ENCODE measurements at places on chromosomes 7 and 10. TPM values are rescaled to one million over a fixed set of nuclear protein-coding genes. Genes with fewer than 3 reads are reported as not detected.

GRCh38 chr7:91780521-91780920 is 100.0 kb downstream of the MTERF1 start:
- DNase-seq: peak; percentile 31

GRCh38 chr7:46029111-46029704 is 108.1 kb upstream of the IGFBP3 start:
- no peak for DNase-seq

DNA sequence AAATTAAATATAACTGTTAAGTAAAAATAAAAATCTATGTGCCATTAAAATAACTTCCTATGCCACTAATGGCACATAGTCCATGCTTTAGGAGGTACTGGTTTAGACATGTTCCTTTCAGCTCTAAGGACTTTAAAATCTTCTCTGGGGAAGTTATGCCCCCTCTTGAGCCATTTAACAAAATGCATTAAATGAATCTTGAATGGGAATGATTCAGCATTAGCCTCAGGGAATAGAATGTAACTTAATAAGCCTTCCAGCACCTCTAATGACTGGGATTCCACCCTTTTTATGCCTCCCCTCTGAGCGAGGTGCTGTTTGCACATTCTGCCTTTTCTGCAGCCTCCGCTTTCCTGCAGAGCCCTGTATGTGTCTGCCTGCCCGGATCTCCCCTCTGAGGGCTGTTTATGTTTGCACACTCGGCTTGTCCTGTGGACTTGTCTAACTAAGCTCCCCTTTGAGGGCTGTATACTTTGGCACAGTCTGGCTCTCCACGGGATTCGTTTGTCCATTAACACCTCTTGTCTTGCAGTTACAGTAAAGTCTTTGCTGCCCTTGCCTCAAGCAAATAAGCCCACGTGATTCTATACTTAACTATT is 108.4 kb upstream of the HPS1 start:
- DNase-seq: no peak

LIPF gene
- total RNA-seq: not detected

COBL gene
- total RNA-seq: not detected

TAS2R39 gene
- total RNA-seq: not detected

Data from fibroblast of the aortic adventitia (primary cell).